ENCODE measurements at places on chromosomes 4 and X.

- no peak for DNase-seq
Measured at GRCh38 chr4:56052481-56052880, 103.7 kb downstream of the CEP135 start.

DNA sequence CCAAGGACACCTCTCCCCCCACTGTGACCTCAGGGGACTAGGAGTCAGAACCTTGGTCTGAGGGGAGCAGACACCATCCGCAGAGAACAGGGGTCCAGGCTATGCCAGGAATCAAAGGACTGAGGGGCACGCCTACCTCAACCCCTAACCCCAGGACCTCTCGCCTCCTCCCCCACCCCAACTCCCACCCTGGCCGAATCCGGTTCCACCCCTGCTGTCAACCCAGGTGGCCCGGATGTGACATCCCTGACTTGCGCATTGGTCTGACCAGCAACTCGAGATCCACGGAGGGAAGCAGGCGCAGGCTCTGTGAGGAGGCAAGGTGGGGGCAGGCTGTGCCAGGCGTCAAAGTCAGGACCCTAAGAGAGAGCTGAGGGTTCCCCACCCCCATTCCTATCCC is 468 bp upstream of the MAGEA4 start:
- no peak for DNase-seq

DNA sequence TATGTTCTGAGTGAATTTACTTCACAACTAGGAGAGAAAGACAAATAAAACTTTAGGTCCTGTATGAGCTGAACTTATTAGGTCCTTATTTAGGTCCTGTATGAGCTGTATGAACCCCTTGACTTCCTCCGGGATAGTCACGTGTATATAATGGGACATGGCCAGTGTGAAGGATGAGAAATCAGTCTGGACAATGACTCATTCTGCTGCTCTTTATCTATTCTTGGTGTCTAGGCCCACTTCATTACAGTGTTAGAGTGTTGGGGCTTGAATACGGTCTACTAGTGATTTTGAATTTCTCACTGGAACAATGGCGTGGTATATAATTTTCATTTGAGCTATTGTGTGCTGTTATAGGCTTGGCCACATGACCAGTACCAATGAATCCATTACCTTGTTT is 21.9 kb downstream of the STK26 start:
- DNase-seq: no peak

- no peak for DNase-seq
Measured at GRCh38 chr4:53361451-53361850, 4.4 kb downstream of the SCFD2 start.

GRCh38 chrX:8305350-8305749 is 134.3 kb upstream of the VCX2 start:
- no peak for DNase-seq

DNA sequence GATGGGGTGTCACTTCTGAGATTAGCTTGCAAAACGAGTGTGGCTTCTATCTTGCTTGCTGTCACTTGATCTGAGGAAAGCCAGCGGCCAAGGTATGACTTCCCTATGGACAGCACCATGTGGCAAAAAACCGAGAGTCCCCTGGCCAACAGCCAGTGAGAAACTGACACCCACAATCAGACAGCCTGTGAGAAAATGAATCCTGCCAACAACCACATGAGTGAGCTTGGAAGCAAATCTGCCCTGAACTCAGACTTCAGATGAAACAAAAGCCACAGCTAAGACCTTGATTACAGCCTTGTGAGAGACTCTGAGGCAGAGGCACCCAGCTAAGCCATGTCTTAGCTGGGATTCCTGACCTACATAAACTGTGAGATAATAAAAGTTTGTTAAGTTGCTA is 45.5 kb downstream of the PPP1R2C start:
- no peak for DNase-seq

DNA sequence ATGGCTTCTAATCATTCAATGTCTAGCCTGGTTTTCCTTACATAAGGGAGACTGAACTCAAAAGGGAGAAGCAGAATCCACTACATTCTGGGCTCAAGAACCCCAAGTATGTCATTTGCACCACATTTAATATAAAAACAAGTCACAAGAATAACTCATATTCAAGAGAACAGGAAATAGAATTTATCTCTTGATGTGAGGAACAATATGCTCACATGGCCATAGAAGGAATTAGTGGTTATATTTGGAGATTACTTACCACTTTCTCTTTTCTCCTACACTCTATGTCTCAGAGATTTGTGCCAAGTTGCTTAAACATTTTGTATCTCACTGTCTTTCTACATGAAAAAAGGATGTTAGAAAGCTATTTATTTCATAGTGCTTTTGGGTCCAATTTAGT is 922.6 kb upstream of the PABPC4L start:
- DNase-seq: no peak

DNA sequence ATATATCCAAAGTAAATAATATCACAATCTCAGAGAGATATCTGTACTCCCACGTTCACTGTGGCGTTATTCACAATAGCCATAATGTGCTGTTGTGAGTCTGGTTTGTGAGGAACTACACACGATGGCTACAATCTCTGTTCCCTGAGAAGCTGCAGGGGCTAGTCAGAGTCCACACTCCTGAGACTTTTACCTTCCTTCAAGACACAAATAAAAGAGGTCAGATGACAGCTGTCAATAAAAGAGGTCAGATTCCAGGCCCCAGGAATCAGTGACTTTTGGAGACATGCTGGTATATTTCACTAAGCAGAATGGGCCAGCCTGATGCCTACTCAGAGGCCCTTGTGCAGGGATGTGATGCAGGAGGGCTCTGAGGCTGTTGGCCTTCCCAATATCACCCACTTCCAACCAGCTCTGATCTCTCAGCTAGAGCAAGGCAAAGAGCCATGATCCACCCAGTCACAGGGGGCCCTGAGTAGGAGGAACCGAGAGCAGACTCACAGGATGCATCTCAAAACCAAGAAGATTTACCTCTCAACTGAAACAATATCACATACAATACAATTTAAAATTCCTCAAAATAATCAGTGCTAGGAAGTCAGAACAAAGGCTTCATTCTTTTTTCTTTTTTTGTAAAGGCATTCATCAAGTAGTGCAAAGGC is 13.8 kb downstream of the FRYL start:
- no peak for DNase-seq

GRCh38 chr4:66169341-66169740 is 499.1 kb upstream of the EPHA5 start:
- no peak for DNase-seq

DNA sequence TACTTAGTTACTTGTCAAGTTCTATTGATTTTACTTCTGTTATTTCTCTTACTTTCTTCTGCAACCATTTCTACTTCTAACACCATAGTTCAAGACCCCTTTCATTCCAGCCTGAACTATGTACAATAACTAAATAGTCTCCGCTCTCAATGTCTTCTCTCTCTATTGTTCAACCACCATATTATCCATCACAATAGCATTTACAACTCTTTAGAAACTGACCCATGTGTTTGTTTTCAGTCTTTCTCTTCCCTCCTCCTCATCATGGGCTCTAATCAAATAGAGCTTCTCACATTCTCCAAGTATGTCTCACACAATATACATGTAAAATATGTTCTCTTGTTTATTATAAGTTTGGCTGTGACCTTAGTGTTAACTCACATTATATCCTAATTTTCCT is 143.6 kb downstream of the ZAR1 start:
- no peak for DNase-seq

- DNase-seq: no peak
Measured at GRCh38 chrX:97685753-97686152, 802.0 kb downstream of the RPA4 start.

- no peak for DNase-seq
Measured at GRCh38 chr4:2848449-2848848, 4.8 kb downstream of the ADD1 start.

DNA sequence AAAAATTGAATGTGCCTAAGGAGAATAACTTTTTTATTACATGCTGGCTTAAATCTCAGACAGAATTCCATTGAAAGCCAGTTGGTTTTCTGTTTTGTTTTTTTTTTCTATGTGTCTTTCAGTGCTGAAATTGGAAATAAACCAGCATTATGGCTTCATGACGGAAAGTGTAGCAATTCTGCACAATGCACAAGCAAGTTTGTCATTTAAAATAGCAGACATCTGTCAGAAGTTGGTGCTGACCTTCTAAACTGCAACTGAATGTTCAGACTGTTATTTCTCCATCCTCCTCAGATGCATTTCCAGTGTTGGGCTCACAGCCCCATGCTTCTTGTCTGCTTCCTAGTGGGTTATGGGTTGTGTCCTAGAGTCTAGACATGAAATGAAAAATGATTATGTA is 107.2 kb upstream of the LIMCH1 start:
- DNase-seq: no peak

DNA sequence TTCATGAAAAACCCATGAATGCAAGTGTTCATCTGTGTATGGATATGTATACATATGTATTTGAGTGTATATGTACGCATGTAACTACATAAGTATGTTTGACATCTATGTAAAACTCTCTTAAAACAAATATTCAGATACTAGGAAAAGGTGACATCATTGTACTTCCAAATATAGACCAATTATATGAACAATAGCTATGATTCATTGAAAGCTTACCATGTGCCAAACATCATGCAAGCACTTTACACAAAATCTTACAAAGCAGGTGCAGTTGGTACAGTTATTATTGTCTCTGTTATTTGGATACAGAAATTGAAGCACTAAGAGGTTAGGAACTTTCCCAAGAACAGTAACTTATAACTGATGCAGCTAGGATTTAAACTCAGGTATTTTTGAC is 21.4 kb downstream of the MAGEB17 start:
- DNase-seq: no peak

GRCh38 chrX:71098302-71098701 is 2.7 kb downstream of the FOXO4 start:
- DNase-seq: peak; percentile 52

- no peak for DNase-seq
Measured at GRCh38 chrX:145405012-145405411, 157.7 kb downstream of the SPANXN1 start.

DNA sequence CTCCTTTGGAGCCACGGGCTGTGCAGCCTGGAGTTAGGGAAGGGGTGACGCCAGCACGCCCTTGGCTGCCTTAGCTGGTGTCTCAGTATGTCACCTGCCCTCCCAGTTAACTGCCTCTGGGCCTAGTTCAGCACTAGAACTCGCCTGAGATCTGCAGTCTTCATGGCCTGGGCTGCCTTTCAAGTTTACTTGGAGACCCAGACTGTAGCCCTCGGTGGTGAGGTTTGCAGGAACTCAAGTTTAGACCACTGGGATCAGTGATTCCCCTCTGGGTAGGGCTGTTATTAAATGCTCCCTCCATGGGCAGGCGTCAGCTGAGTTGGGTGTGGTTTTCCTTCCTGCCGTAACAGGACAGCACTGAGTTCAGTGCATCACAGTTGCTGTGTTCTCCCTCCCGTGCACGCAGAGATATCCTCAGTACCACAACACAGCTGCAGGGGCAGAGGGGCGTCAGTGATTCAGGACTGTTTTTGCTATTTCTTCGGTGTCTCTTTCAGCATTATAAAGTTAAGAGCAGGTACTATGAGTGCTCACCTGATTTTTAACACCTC is 30.5 kb downstream of the PLAC8 start:
- DNase-seq: no peak

GRCh38 chr4:80610845-80611677 is 275.5 kb downstream of the CFAP299 start:
- no peak for DNase-seq

GRCh38 chrX:73987166-73987565 is 316.8 kb upstream of the ZCCHC13 start:
- no peak for DNase-seq

- DNase-seq: no peak
Measured at GRCh38 chrX:120302434-120302833, 8.8 kb downstream of the TMEM255A start.

GRCh38 chr4:161577579-161578301 is 586.1 kb downstream of the FSTL5 start:
- DNase-seq: no peak

- DNase-seq: no peak
Measured at GRCh38 chr4:89203902-89204301, 92.6 kb downstream of the TIGD2 start.

DNA sequence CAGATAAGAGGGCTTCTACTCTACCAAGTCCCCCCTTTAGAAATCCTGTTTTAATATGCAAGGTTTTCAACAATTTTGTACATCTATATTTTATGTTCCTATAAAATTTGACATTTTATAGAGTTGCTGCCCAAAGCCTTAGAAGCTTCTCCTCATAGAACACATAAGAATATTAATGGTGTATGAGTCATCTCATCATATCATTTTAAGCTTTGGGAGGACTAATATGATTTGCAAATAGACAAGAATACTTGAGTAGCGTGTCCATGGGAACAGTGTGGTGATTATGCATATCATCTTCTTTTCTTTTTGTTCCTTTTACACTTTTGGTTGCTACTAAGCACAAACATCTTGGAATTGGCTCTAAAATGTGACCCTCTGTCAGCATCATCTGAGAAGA is 56.7 kb upstream of the HUWE1 start:
- no peak for DNase-seq

GRCh38 chr4:2258091-2259035 is 3.5 kb downstream of the MXD4 start:
- no peak for DNase-seq

DNA sequence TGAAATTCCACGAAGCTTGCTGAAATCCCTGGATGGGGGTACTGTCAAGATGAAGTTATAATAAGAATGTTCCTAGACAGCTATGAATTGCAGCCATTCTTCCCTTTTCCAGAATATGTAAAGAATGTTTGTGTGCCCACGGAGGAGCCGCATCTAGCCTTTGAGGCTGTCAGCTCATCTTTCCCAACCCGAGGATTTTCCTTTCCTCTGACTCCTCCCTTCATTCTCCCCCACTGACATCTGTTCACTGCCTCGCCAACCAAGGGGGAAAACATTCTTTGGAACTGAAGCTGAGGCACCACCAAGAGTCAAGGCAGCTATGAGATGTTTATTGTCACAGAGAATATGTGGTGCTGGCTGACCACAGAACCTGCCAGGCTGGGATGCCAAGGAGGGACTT is 8.8 kb downstream of the NHSL2 start:
- DNase-seq: no peak

Data from stimulated activated CD4-positive, alpha-beta T cell treated with anti-CD3 and anti-CD28 coated beads, Interleukin-1b, Interleukin-23, amount 100 ng/mL, for 1 hour (primary cell).